Endothelial cell of coronary artery (primary cell): ENCODE measurements at places on chromosomes 4 and X. TPM values are rescaled to one million over a fixed set of nuclear protein-coding genes. Genes with fewer than 3 reads are reported as not detected.

The ERAS gene
- total RNA-seq, result not detected in 2 replicates

The SMIM43 gene
- 0.27 and 0.38 TPM in 2 replicates for total RNA-seq

The PRSS12 gene
- total RNA-seq, result 0.09 and 0.56 TPM in 2 replicates

The SPANXN4 gene
- not detected in 2 replicates for total RNA-seq

The IL3RA gene
- 9.4 and 13.1 TPM in 2 replicates for total RNA-seq

The HTATSF1 gene
- total RNA-seq, result 25.5 and 30.2 TPM in 2 replicates

The LIMCH1 gene
- 17.9 and 32.1 TPM in 2 replicates for total RNA-seq

The USP17L28 gene
- not detected in 2 replicates for total RNA-seq

The DUX4 gene
- not detected in 2 replicates for total RNA-seq

The PRDM5 gene
- 5.7 and 6.5 TPM in 2 replicates for total RNA-seq

The RASGEF1B gene
- total RNA-seq, result under 0.01 and 0.09 TPM in 2 replicates

The SUPT20HL2 gene
- not detected in 2 replicates for total RNA-seq

The SERTM2 gene
- not detected in 2 replicates for total RNA-seq

The MAMLD1 gene
- 0.54 and 0.85 TPM in 2 replicates for total RNA-seq

The KLHL4 gene
- 18.8 and 32.0 TPM in 2 replicates for total RNA-seq

The BRS3 gene
- total RNA-seq, result not detected in 2 replicates
